ENCODE measurements at places on chromosomes 7 and 10.
A peak's percentile ranks its signal among the peaks of the same experiment; 100 is the strongest.

GRCh38 chr7:45709168-45710042, 135.2 kb downstream of the ADCY1 start:
- DNase-seq, result peak; percentile 89

GRCh38 chr10:7534480-7534852, 123.6 kb upstream of the SFMBT2 start:
- no peak for DNase-seq

DNA sequence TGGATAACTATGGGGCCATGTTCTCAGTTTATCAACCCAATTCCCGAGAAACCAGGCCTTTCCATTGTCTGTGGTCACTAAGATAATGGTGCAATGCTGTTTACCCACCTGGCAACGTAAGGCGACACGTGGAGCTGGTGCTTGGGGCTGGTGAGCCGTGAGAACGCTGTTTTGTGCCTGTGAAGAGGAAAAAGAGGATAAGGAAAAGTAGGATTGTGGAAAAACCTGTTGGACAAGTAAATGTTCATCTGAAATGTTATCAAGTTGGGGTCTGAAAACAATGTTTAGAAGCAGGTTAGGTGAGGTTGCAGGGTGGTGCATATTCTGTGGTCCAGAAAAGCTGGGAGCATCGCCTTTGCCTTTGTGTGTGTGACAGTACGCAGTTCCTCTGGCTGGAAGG, 88.5 kb downstream of the PPP1R17 start:
- DNase-seq, result no peak

GRCh38 chr7:134694299-134694698, 47.6 kb downstream of the BPGM start:
- DNase-seq, result no peak

- no peak for DNase-seq
Observed at GRCh38 chr7:122803323-122803722, 82.9 kb downstream of the CADPS2 start.

DNA sequence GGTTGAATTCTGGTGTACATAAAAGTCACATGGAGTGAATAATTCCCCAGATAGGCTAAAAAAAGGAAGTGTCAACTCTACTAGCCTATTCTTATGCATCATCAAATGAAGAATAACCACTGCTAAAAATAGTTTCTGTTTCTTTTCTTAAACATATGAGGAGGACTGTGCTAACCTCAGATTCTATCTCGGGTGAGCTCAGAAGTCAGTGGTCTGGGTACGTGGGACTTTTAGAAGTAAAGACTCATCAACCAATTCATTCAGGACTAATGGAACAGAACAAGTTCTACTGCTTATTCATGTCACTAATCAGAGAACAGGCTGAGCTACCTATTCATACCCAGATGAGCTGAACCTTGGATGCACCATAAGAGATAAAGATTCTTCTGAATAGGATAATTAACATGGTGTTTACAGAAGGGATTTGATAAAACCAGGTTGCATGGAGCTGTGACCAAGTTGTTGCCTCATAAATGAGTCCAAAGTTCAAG, 9.5 kb upstream of the ASAH2 start:
- peak; percentile 16 for DNase-seq

- DNase-seq, result no peak
Observed at GRCh38 chr10:78214955-78215354, 181.3 kb downstream of the RPS24 start.

- no peak for DNase-seq
Observed at GRCh38 chr10:101126684-101127628, 4.1 kb upstream of the TLX1 start.

GRCh38 chr10:108688314-108688713, 1235.0 kb downstream of the XPNPEP1 start:
- no peak for DNase-seq

DNA sequence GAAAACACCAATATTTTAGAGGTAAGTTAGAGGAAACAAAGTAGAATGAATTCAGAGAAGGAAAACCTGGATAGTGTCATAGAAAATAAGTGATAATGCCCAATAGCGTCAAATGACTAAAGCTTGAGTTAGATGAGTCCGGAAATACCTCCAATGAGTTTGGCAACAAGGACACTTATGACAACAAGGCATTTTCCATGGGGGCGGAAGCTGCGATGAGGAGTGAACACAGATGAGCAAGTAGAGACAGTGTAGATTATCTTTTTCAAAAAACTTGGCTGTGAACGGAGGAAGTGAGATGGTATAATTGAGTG, 383 bp upstream of the R3HCC1L start:
- DNase-seq, result no peak

DNA sequence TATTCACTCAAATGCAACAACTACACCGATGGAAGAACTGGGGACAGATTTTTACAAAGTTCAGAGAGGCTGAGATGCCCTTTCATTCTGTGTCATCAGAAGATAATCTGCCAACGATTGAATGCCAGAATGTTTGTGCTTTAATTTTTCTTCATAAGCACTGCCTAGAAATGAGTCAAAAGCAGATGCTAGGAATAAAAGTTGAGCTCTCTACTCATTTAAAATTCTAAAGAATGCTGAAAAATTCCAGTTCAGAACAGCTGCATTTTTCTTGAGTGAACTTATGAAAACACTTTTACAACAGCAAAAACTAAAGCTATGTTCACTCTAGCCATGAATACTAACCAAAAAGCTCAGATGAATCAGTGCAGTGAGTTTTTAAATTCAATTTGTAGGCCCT, 22.3 kb upstream of the FAM133B start:
- peak; percentile 55 for DNase-seq

DNA sequence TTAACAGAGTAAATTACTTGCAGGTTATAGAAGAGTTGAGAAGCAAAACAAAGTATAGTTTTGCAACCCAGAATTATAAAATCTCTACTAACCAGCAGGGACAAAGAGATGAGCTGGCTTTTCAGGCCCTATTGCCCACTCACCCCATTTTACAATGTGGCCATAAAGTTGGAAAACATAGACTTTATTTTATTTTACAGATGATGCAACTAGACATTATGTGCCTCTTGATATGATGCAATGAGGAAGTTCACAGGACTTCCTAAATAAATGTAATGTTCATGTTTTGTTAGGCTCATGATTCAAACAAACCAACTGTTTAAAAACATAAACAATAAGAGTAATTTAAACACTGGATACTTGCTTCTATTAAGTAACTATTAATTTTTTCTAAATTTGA, 141.1 kb upstream of the WNT16 start:
- no peak for DNase-seq

DNA sequence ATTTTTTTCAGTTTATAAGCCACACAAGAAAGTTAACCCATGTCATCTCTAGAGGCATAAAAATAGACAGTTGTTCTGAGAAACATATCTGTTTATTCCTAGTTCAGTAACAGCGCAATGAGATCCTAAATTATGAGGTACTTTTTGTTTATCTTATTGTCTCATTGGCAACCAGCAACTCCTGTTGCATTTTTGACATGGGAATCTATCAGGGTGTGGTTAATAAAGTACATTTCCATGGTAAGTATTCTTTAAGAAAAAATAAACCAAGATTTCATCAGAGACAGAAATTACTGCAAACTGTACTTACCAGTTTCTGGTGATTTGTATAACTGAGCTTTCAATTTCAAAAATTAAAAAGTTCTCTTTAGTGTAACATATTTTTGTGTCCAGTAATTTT, 9.0 kb downstream of the FAS start:
- peak; percentile 30 for DNase-seq

GRCh38 chr7:45920502-45921380, at the start of gene IGFBP3:
TSS of gene IGFBP3 (minus strand) at chr7:45921272. CDS start at chr7:45921140, 132 bp downstream.
- DNase-seq, result peak; percentile 88

DNA sequence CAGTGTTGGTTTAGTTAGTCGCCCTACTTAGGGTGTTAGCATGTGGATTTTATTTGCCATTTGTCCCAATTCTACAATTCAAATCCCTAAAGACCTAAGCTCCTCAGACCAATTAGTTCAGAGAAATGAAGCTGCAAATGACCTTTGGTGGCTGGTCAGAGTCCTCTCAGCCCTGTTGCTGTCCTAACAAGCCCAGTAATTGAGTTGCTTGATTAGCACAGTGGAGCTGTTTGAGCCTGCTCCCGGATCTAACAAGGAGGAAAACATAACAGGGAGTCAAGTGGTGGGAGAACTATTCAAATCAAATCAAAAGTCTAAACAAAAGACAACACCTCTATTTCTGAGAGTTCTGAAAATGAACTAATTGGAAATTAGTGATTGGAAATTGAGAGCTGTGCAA, 22.1 kb downstream of the ZDHHC6 start:
- DNase-seq, result no peak

DNA sequence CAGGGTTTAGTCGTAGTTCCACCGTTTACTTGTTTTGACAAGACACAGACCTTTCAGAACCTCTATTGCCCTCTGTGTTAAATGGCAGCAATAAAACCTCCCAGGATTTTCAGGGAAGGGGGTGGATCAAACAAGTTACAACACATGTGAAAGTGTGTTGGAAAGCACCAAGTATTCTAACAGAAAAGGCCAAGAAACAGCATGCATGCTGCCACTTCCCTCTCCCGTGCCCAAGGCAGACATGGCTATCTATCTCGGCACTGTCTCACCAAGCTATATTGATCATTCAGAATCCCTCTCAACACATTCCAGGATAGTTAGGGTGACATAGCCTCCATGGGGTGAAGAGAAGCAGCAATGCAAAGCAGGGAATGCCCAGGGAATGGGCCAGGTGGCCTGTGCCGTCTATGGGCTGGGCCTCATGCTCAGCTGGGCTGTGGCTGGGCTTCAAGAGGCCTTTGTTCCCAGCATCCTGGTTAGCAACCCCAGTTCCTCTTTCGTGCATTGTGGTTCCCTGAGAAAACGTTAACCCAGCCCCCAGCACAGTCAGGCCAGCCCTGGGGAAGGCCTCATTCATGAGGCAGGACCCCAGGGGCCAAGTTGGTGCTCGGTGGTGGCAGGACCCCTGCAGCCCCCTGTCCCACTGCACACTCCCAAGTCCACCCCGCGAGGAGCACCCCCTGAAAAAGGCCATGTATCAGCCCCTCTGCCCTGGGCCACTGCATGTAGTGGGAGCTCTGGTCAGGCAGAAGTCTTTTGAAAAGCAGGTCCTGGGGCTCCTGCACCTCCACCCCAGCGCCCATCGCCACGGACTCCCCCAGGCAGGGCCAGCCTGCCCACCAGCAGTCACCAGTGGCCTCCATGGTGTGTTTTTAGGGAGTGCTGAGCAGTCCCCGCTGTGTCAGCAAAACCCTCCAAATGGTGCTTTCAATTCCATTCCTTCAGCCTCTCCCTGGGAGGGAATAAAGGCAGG, 25.5 kb downstream of the VSIR start:
- DNase-seq, result no peak

DNA sequence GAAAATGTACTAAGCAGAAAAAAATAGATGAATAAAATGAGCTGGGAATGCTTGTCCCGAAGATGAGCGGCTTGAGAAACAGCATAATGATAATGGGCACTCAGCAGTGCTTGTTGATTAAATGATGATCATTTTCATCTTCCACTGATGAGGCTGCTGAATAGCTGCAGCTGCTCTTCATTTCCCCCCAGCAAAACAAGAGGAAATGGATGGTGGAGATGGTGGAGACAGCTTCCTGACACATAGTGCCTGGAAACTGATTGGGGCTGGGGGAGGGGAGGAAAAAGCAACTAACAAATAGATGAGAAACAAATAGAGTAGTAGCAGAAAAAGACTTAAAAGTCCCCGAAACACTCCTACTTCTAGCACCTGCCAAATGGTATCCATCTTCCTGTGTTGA, 41.4 kb downstream of the MRC1 start:
- no peak for DNase-seq

- no peak for DNase-seq
Observed at GRCh38 chr10:1393481-1393880, 337.3 kb downstream of the WDR37 start.

DNA sequence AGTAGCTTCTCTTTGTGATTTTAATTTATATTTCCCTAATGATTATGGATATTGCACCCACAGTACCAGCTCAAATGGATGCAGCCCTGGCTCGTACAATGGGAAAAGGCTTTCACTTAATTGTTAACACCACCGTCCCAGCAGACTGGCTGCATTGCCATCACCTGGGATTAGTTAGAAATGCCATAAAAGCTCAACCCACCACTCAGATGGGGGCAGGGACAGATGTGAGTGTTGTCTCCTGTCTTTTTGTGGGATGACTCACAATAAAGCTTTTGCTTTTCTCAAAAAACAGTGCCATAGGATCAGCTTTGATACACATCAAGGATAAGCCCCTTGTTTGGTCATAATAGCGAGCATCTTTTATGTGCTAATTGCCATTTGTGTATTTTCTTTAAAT, 729.1 kb downstream of the TNS3 start:
- DNase-seq, result no peak

- no peak for DNase-seq
Observed at GRCh38 chr10:77827366-77827765, 99.2 kb downstream of the DLG5 start.

GRCh38 chr7:23246555-23246954, at the start of gene GPNMB:
TSS of gene GPNMB (plus strand) at chr7:23246775. CDS start at chr7:23246858, 83 bp downstream.
- DNase-seq, result peak; percentile 90

DNA sequence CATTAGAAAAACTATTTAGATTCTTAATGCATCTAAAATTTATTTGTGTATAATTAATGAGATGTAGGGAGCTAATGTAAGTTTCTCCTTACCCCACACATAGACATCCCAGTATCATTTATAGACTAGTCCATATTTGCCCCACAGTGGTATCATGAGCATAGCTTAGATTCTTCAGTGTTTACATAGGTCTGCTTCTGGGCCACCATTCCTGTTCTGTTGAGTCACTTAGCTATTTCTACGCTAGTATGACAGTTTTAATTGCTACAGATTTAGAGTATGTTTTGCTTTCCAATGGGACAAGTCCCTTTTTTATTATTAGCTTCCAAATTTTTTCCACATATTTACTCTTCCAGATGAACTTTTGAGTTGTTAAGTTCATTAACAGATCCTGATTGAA, 69.4 kb downstream of the MCMBP start:
- peak; percentile 56 for DNase-seq

DNA sequence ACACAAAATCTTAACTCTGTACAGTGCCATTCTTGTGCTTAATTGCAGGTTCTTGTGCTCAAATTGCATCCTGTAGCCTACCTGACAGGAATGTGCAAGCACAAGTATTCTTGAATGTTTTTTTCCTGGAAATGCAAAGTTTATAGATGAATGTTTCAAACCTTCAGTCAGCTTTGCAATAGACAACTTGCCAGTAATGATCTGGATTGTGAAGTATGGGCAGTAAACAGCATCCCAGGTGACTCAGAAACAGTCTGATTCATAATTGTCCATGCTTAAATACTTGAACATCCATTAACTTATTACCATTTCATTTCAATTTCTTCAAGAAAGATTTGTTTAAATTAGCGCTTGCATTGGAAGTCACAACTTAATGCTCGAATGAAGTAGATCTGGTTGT, 347.2 kb downstream of the SDK1 start:
- DNase-seq, result no peak

- no peak for DNase-seq
Observed at GRCh38 chr7:100152404-100152803, 3.7 kb downstream of the LAMTOR4 start.

- peak; percentile 74 for DNase-seq
Observed at GRCh38 chr7:31373337-31374289, 33.1 kb upstream of the NEUROD6 start.

GRCh38 chr7:150369748-150370501, 1.3 kb downstream of the REPIN1 start:
- DNase-seq, result no peak

GRCh38 chr10:17199351-17199804, 2.1 kb downstream of the TRDMT1 start:
- peak; percentile 29 for DNase-seq

Data from AG20443 (cell line).